ENCODE measurements at places on chromosomes 6 and 20. TPM values are rescaled to one million over a fixed set of nuclear protein-coding genes. Genes with fewer than 3 reads are reported as not detected.

Gene CALHM6
- total RNA-seq = 6.6 TPM

Gene C6orf141
- 5.1 TPM for total RNA-seq

Gene SLC16A10
- 19.1 TPM for total RNA-seq

Gene MLIP
- 0.75 TPM for total RNA-seq

Gene HAO1
- total RNA-seq = not detected

Gene MYMX
- total RNA-seq = 1.9 TPM

Gene ID1
- total RNA-seq = 672 TPM

Gene FGD2
- total RNA-seq = 20.0 TPM

Gene HLA-DOA
- total RNA-seq = 1.0 TPM

Gene PXT1
- total RNA-seq = not detected

Gene HLA-DQB1
- total RNA-seq = 2.4 TPM

Gene JAG1
- 75.8 TPM for total RNA-seq

Gene KAT14
- 9.0 TPM for total RNA-seq

Gene OR12D3
- total RNA-seq = not detected

Gene MAFB
- total RNA-seq = 83.4 TPM

Gene TFAP2D
- total RNA-seq = not detected

Gene KHDC1
- total RNA-seq = 1.3 TPM

Gene RBCK1
- 49.9 TPM for total RNA-seq

Gene DUSP15
- total RNA-seq = 3.7 TPM

Gene ID4
- 102 TPM for total RNA-seq

Gene TRMT6
- total RNA-seq = 9.3 TPM

Gene NAA20
- total RNA-seq = 35.5 TPM

Gene CAP2
- 8.9 TPM for total RNA-seq

Gene PRDM1
- 7.0 TPM for total RNA-seq

Gene COL19A1
- not detected for total RNA-seq

Gene MCCD1
- total RNA-seq = not detected

Gene CAPN11
- 1.8 TPM for total RNA-seq

Gene HTR1B
- not detected for total RNA-seq

Gene GNL1
- 50.6 TPM for total RNA-seq
